Activated naive CD8-positive, alpha-beta T cell treated with anti-CD3 and anti-CD28 coated beads, Interleukin-2, amount 10 ng/mL, durations not matched to agents 7 days and 5 days (primary cell): ENCODE measurements at places on chromosomes 2 and 18. TPM values are rescaled to one million over a fixed set of nuclear protein-coding genes. Genes with fewer than 3 reads are reported as not detected.

The NEB gene
- total RNA-seq = 1.2 TPM

The CNDP1 gene
- not detected for total RNA-seq

The ITGB6 gene
- total RNA-seq = not detected

The SMARCAL1 gene
- total RNA-seq = 24.5 TPM

The GALR1 gene
- not detected for total RNA-seq

DNA sequence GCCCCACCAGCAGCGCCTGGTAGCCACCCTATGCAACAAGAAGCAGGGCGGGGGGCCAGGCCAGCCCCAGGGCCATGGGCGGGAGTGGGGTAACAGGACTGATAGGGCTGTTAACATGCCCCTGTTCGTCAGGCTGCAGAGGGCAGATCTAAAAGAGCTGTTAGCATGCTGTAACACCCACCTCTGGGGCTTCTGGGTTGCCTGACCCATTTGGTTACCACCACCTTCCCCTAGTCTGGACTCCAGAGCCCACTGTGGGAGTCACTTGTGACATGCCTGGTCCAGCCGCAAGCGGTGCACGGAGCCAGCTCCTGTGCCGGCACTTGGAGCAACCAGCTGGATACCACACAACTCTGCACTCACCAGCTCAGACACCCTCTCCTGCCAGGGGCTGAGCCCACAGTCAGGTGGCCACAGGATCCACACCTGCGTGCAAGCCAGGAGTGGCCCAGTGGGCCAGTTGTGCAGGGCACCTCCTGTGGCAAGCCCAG lies 2.1 kb downstream of the METTL8 start:
- DNase-seq = no peak

GRCh38 chr2:224520064-224520463 lies 65.1 kb downstream of the CUL3 start:
- no peak for DNase-seq

DNA sequence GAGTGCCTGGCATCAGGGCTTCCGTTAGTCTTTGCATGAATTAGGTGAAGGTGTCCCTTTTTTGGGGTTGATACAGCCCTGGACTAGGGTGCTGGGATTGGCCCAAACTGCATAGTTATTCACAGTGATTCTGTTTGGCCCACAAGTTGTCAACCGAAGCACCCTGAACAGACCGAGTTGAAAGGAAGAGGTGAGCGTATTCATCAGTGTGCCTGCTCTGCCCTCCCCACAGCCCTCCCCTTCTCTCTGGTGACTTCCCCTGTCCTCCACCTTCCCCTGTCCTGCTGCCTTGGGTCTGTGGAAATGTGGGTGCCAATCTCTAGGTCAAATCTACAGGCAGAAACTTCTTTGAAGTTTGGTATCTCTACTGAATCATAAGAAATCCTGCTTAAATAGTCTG lies 330.5 kb downstream of the DYSF start:
- no peak for DNase-seq

GRCh38 chr2:13686262-13686661 lies 946.3 kb upstream of the LRATD1 start:
- no peak for DNase-seq

DNA sequence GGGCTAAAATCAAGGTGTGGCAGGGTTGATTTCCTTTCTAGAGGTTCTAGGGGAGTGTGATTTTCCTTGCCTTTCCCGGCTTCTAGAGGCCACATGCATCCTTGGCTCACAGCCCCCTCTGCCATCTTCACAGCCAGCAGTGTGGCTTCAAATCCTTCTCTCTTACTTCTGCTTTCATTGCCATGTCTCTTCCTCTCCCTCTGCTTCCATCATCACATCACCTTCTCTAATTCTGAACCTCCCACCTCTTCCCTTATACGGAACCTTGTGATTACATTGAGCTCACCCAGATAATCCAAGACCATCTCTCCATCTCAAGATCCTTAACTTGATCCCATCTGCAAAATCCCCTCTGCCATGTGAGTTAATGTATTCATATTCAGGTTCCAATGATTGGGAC lies 56.2 kb upstream of the RMDN2 start:
- no peak for DNase-seq

GRCh38 chr2:88885275-88885674 lies 193.8 kb downstream of the RPIA start:
- no peak for DNase-seq

- DNase-seq = no peak
These were observed 5.8 kb upstream of the CCDC88A start for GRCh38 chr2:55425431-55425831.

GRCh38 chr18:77015169-77015568 lies 117.4 kb downstream of the MBP start:
- no peak for DNase-seq

DNA sequence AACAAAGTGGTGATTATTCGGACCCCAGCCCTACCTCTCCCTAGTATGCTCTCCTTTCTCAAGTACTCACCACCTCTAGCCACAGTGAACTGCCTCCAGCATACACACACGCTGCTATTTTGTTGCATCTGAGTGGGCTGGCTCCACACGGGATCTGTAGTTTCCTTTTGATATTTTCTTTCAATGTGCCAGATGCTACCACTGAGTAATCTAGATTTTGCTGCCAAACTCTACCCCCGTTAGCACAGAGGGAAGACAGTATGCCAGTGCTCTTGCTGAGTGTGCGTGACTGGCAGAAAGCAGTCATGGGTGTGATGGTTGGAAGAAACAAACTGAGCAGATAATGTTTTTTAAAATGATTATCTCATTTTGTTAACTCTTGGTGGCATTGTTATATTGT lies 11.6 kb downstream of the CFLAR start:
- DNase-seq = no peak

DNA sequence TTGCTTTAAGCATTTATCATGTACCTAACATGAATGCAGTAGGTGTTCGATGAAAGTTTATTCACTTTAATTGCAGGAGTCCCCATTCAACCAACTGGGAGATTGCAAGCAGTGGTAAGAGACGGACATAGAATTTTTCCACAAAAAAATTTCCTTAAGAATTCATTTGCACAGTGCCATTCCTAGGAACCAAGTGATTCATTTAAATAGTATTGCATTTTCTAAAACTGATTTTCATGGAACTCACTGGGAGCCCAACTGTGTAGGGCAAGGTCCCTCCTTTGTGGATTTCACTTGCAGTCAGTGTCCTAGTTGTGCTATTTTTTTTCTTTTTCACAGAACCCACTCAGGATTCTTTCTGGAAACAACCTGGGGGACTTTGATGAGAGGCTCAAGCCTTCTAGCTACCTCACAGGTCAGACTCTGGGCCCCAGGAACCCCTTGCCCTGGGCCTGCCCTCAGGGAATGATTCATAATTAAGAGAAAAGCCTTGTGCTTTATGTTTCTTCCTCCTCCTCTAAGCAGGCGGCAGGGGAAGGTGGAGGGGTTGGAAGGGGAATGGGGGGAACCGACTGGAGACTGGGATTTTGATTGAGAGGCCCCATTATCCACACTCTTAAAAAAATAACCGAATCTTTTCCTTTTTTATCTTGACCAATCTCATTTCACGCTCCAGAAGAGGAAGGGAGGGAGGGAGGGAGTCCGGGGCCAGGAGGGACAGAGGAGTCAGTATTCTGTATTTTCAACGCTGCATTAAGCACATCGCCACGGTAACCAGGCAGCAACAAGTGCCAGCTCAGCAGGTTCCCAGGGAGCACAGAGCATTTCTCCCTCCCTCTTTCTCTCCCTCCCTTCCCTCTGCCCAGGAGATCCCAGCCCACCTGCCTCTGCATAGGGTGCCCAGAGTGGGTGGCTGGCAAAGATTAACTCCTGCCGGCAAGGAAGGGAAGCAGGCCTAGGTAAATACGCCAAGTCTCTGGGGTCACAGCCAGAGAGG lies 51.8 kb downstream of the PSD4 start:
- no peak for DNase-seq

- DNase-seq = no peak
These were observed 52.5 kb downstream of the RNF152 start for GRCh38 chr18:61840324-61840723.

DNA sequence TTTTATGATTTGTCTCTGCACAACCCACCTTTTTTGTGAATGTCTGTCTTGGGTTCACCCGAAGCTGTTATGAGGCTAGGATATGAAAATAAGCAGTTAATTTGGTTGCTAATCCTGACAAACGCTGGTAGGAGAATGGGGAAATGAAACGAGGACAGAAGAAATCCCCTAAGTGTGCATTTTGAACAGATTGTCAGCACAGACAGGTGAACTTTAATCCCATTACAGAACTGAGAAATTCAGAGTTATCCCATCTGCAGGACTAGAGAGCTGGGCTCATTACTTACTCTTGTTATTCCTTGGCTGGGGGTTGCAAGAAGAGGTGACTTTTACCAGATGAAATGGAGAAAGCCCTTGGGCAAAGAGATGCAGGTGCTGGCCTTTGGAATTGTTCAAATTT lies 123.3 kb upstream of the NYAP2 start:
- no peak for DNase-seq

- DNase-seq = no peak
These were observed 134.7 kb downstream of the UBR3 start for GRCh38 chr2:169961911-169962310.

DNA sequence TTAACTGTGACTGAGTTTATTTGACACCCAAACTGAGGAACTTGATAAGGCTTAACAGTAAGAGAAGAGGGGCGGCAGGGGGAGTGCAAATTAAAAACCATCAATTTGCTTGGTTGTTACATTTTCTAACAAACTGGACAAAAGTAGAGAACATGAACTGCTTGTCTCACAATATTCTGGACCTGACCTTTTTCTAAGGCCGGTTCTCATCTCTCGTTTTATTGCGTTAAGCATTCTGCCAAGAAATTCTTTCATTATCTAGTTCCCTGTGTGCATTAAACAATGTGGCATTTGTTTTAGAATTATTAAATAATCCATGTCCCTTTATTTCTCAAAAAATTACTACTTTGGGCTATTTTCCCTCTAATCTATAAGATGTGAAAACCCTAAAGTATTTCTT lies 565.2 kb upstream of the PKDCC start:
- no peak for DNase-seq
